ENCODE measurements at places on chromosomes 7 and 10.

DNA sequence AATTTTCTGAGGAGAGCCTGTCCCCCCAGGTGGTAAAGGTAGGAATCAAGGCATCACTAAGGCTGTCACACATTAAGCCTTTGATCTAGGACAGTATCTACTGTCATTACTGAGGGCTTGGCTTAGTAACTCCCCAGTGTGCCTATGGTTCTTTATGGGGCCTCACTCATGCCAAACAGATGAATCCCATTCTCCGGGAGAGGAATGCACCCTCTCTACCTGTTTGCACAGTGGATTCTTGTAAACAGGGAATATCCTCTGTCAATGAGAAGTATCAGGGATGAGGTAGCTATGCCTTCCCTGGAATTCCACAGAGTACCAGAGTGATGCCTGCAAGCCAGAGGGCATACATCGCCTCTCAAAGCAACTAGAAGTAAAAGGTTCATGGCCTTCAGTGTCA lies 3.9 kb upstream of the CPN1 start:
- no peak for DNase-seq

GRCh38 chr10:33419311-33419710 lies 84.8 kb upstream of the NRP1 start:
- DNase-seq: no peak

DNA sequence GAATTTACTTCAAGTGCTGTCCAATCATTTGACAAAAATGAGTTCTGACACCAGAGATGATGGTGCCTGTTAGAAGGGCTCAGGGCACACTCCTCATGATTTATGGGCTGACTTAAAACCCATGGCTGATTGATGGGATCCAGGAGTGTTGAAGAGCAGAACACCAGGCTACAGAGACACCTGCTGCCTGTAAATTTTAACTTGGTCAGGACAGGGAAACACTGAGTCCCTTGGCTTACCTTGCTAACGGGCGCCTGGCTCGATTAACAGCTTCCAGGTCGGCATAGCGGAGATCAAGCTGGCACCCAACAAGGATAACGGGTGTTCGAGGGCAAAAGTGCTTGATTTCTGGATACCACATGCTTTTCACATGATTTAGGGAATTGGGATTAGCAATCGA lies 51.4 kb downstream of the RHOBTB1 start:
- DNase-seq: no peak

GRCh38 chr10:1242975-1243374 lies 186.8 kb downstream of the WDR37 start:
- DNase-seq: no peak

- DNase-seq: no peak
Observed at GRCh38 chr10:10612151-10612550, 405.5 kb upstream of the CELF2 start.

- no peak for DNase-seq
Observed at GRCh38 chr7:150660939-150661613, 24.4 kb upstream of the GIMAP2 start.

Measured in coronary artery (tissue), 2 donors.